Cerebellar cortex (tissue), 1 donor: ENCODE measurements at places on chromosomes 5 and 9.

GRCh38 chr9:106745876-106746275 lies 117.1 kb upstream of the ZNF462 start:
- no peak for DNase-seq

GRCh38 chr9:102867488-102867887 lies 127.6 kb upstream of the CYLC2 start:
- no peak for DNase-seq

DNA sequence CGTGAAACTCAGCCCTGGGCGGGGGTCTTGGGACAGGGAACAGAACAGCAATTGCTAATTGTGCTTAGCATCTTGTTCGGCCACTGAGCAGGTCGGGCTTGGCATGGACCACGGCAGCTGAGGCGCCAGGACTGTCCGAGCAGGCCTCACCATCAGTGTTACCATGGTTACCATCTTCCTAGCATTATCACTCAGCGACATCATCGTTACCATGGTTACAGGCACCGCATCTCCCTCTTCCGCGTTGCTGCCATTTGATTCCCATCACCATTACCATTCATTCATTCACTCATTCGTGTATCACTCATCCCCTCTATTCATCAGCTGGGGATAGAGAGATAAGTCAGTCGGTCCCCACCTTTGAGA lies 81.0 kb upstream of the ZBTB43 start:
- DNase-seq, result peak; percentile 91

DNA sequence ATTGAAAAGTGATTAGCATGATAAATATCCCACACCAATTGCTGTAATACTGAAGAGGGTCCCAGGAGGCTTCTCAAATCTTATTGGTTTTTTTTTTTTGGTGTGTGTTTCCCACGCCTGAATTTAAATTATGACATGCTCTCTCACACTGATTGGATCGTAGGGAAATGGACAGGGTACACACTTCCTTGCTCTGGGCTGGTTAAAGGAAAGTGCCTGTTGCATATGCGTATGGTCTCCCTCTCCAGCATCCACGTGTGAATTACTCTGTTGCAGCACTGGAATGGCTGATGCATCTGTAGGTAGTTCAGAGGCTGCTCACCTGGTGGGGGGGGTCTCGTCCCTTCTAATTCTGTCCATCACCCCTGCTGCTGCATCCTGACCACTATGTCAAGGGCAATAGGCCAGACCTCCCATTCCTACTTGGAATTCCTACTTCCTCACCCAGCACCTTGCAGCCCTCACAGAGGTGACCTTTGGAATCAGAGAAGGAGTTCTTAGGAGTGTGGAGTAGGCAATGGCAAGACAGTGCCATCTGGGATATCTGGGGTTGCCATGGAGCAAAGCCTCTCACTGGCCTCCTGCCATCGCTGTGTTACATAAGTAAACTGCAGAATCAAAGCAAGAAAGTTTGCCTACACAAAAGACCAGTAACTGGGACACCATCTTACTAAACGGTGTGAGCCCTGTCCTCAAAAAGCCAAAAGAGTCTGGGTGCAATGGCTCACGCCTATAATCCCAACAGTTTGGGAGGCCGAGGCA lies 71.4 kb upstream of the FBXW11 start:
- DNase-seq, result peak; percentile 91

DNA sequence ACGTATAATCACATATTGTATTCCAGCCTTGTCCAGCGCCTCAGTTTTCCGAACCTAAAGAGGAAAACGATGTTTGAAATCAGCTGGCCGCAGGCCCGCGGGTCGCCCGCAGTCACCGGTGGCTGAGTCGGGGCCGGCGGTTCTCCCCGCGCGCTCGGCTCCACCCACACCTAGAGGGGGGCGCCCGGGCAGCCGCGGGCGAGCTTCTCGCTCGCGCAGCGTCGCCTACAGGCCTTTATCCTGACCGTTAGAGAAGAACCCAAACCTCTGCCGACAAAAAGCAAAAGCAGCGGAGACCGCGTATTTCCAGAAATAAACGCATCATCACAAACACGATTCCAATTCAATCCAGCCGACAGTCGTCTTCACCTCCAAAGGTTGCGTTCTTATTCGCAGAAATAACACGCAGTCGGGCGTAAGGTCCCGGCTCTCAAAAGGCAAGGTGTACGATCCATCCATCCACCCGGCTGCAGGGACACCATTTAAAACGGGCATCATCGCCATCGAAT lies 725 bp upstream of the NIPBL start:
- peak; percentile 78 for DNase-seq

GRCh38 chr9:122113574-122113973 lies 20.5 kb upstream of the TTLL11 start:
- no peak for DNase-seq
